Mammary microvascular endothelial cell (primary cell): ENCODE measurements at places on chromosomes 11 and 22. TPM values are rescaled to one million over a fixed set of nuclear protein-coding genes. Genes with fewer than 3 reads are reported as not detected.

LSP1 gene
- total RNA-seq, result 0.20 TPM in 1 of 2 replicates, not detected in the other

MICALL1 gene
- total RNA-seq, result 58.0 and 62.5 TPM in 2 replicates

MRGPRF gene
- 0.07 TPM in 1 of 2 replicates, not detected in the other for total RNA-seq

FGF19 gene
- total RNA-seq, result not detected in 2 replicates

P4HA3 gene
- 5.7 and 7.3 TPM in 2 replicates for total RNA-seq

MUC6 gene
- total RNA-seq, result not detected in 2 replicates

DEUP1 gene
- total RNA-seq, result not detected in 2 replicates

TTC38 gene
- 27.3 and 41.7 TPM in 2 replicates for total RNA-seq

PHOX2A gene
- not detected in 2 replicates for total RNA-seq

ACR gene
- 0.40 TPM in 1 of 2 replicates, not detected in the other for total RNA-seq

C1QTNF6 gene
- total RNA-seq, result 10.0 and 10.9 TPM in 2 replicates

SNX19 gene
- 32.9 and 41.3 TPM in 2 replicates for total RNA-seq

COX8A gene
- total RNA-seq, result 479 and 599 TPM in 2 replicates

BRMS1 gene
- 88.5 and 93.7 TPM in 2 replicates for total RNA-seq

DEFB131B gene
- total RNA-seq, result not detected in 2 replicates

CYP2D6 gene
- not detected in 2 replicates for total RNA-seq

OR10D3 gene
- not detected in 2 replicates for total RNA-seq

C1QTNF5 gene
- 82.2 and 90.1 TPM in 2 replicates for total RNA-seq

KDM4E gene
- total RNA-seq, result not detected in 2 replicates

GUCY1A2 gene
- under 0.01 and 0.05 TPM in 2 replicates for total RNA-seq

C11orf42 gene
- not detected in 2 replicates for total RNA-seq

SYT8 gene
- not detected in 2 replicates for total RNA-seq
